Ovary (tissue), 10 donors: ENCODE measurements at places on chromosomes 1 and 21.

- no peak for DNase-seq
Observed at GRCh38 chr1:65948609-65949229, 156.0 kb downstream of the PDE4B start.

GRCh38 chr1:78070758-78071157 lies 25.0 kb downstream of the GIPC2 start:
- DNase-seq, result no peak

DNA sequence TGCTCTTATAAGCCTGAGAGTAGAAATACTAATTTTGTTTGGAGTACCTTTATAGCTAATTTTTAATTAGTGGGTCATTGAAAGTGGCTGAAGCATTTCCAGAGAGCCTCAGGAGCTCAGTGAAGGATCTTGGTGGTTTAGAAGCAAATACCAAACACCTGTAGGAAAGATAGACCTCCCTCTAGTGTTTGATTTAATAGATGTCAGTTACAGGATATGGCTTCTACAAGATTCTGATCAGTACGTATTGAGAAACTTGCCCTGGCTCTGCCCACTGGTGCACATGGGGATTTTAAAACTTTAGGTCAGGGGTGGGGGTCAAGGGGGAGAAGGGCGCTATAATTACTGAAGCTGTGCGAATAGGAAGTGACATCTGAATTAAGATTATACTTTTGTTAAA lies 122.2 kb downstream of the POU2F1 start:
- DNase-seq, result no peak

- peak; percentile 96 for DNase-seq
Observed at GRCh38 chr1:37556712-37557196, at the start of gene DNALI1. Gene DNALI1, plus strand, starts transcription at chr1:37556940. Its CDS starts 55 bp downstream, at chr1:37556995.

DNA sequence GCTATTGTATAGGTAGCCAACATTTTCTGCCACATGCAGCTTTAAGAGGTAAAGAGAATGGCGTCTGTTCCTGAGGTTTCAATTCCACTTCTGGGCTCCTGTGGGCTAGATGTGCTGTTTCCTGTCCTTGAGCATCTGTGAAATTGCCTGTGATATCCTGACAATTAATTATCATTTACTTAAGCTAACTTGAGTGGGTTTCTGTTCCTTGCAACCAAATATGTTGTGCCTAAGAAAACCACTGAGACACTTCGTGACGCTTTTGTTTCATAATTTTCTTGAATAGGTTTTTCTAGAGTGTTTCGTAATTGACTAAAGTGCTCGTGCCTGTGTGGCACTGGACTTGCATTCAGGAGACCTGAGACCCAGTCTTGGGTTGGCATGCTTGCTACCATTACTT lies 127.3 kb upstream of the POU3F1 start:
- DNase-seq, result no peak

- no peak for DNase-seq
Observed at GRCh38 chr1:240998024-240998423, 359.0 kb downstream of the RGS7 start.
